Stimulated activated CD8-positive, alpha-beta memory T cell treated with anti-CD3 and anti-CD28 coated beads, Interleukin-7, amount 100 ng/mL, for 1 hour (primary cell): ENCODE measurements at places on chromosomes 7 and 10.

GRCh38 chr7:51062222-51062987 is 254.2 kb downstream of the COBL start:
- no peak for DNase-seq

- no peak for DNase-seq
These were observed 697.6 kb downstream of the PHTF2 start for GRCh38 chr7:78496096-78496630.

DNA sequence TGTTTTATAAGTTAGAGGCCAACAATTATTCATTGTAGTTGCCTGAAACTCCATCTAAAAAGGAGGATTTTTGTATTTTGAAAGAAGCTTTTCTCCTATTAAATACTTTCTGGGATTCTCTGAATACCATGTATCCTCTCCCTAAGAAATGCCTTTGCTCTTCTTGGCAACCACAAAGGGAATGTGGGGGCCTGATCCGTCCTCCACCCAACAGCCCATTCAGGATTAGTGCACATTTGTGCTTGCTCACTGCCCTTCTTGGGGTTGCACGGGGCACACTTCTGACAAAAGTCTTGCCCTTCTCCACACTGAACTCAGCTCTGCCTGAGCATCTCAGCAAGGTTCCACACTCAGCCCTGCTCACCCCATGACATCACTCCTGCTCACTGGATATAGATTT is 194.2 kb downstream of the SLC25A13 start:
- DNase-seq = no peak

DNA sequence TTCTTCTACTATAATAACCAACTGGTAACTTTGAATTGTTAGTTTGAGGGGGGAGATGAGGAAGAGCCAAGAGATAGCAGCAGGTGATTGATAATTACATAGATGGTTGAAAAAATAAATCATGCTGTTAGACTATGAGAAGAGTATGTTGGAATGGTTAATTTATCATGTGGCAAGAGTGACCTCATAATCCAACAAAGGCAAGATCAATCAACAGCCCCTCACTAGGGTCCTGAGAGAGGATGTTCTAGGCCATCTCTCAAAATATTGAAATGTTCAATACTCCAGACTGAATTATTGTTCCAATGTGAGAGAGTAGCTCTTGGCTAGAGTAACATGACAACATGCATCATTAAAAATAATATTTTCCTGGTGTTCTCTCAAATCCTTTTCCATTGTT is 67.9 kb downstream of the ADD3 start:
- DNase-seq = no peak

DNA sequence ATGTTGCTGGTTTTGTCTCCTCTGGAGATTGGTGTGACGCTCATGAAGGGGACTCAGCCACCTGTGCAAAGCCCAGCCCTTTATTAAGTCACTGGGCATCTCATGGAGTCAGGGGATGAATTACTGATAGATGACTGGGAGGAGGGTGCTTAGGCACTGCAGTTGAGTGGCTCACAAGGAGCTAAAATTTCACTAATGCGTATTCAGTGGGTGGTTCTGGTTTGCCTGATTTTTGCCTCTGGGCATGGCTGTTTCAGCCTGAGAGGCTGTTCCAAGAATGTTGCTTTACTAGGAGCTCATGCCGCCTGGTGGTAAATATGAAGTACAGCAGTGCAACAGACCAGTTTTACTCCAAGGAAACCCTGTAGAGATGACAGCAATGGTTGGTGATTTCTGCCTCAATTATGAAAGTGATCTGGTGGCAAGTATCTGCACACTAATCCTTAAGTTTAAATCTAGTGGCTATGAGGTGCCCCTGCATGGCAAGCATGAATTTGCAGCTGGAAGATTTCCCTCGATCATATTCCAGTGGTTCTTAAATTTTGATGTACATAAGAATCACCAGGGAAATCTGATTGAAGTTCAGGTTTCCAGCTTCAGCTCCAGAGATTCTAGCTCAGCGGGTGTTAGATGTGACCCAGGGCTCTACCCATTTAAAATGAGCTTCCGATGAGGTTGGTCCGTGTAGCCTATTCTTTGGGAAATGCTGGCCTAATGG is 19.9 kb downstream of the ACTA2 start:
- no peak for DNase-seq

DNA sequence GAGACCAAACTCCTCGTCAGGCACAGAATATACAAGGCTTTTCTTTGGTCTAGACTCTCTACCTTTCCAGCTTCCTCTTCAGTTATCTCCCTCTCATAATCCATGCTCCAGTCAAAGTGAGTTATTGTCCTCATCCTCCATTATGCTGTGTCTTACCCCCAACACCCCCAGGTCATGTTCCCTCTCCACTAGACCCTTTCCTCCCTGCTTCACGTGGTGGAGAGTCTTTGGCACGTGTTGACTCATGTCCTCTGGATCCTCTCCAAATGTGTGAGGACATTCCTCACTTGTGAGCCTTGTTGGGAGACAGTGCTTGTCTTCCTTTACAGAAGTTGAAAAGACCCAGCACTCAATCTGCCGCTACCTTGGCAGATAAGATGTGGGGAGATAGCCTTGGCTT is 36.0 kb upstream of the DLD start:
- no peak for DNase-seq

DNA sequence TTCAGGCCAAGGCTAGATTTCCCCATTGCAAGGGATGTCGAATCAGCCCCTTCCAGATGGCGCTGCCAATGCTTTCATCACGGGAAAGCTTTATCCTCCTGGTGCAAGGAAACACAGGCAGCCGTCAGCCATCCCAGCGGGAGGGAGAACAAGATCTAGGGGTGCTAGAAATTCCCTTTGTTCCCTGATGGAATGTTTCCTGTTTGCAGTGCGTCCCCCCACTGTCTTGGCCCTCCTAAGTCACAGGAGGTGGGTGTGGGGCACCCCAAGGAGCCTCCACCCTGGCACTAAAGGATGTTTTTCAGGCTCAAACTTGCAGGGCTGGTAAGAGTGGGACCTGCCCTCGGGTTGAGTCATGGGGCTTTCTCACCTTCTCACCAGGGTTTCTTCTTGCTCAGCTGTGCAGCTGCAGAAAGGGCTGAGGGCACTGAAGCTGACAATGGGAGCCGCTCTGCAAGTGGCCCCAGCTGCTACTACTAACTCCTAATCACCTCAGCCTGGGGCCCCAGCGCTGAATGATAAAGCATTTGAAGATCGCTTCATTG is 103.6 kb downstream of the PRPF18 start:
- DNase-seq = no peak

- DNase-seq = no peak
These were observed 232.5 kb downstream of the TNS3 start for GRCh38 chr7:47349401-47349800.

- no peak for DNase-seq
These were observed 25.1 kb downstream of the DPY19L1 start for GRCh38 chr7:35012160-35012559.

- no peak for DNase-seq
These were observed 16.6 kb downstream of the PLPP4 start for GRCh38 chr10:120473593-120473992.

GRCh38 chr10:72253578-72253977 is 20.1 kb upstream of the DDIT4 start:
- DNase-seq = no peak

- DNase-seq = no peak
These were observed 25.4 kb downstream of the TBATA start for GRCh38 chr10:70759781-70760180.

GRCh38 chr10:97553575-97554031 is 19.0 kb upstream of the ANKRD2 start:
- peak; percentile 20 for DNase-seq

GRCh38 chr10:62514079-62514693 is 140.0 kb downstream of the ZNF365 start:
- no peak for DNase-seq

- DNase-seq = no peak
These were observed 61.5 kb downstream of the TNS3 start for GRCh38 chr7:47520406-47520805.

GRCh38 chr10:129642427-129642826 is 175.4 kb downstream of the MGMT start:
- DNase-seq = no peak

DNA sequence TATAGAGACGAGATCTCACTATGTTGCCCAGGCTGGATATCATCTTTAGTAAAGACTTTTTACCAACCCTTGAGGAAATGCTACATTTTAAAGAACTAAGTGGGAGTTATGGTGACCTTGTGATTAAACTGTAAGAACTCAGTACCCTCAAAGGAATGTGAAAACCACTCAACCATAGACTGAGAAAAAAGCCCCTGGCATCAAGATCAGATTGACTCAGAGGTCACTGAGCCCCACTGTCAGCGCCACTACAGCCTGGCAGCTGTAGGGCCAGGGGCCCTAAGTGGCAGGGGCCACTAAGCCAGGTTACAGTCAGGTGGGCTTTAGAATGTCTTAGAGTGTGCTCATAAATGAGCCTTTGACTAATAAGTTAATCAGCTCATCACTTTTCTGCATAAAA is 55.9 kb downstream of the APBB1IP start:
- no peak for DNase-seq

- DNase-seq = no peak
These were observed 17.0 kb downstream of the CPA4 start for GRCh38 chr7:130309986-130310385.

- DNase-seq = no peak
These were observed 1.9 kb upstream of the MACC1 start for GRCh38 chr7:20219062-20219445.

GRCh38 chr7:138935465-138936011 is 45.7 kb downstream of the KIAA1549 start:
- no peak for DNase-seq

DNA sequence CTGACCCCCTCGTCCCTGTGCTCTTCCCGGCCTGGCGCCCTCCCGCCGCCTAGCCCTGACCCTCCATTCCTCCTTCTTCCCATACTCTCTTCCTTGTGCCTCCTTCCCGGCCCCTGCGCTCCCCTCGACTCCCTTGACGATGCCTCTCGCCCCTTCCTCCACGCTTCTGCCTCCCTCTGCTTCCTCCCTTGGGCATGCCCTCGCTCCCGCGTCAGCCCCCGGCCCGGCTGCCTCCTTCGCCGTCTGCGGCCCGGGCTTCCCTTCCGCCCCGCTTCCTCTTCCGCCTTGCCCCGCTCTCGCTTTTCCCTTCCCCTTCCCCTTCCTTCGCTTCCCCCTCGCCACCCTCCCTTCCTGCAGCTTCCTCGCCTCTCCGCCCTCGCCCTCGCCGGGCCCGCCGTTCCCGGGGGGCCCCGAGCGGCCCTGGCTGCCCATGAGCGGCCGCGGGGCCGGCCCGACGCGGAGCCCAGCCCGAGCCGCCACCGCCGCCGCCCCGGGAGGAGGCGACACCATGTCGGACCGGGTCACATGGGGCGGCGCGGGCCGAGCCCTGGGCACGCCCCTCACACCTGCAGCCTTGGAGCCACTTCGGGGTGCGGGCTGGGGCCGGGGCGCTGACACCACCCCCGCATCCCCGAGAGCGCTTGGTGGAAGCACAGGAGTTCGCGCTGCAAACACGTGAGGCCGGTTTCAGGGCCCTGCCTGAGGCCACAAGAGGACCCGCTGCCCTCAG is at the start of gene FBXW4:
TSS of gene FBXW4 (minus strand) at position 497 of the 730 bp plus-strand sequence. CDS start at position 432, 65 bp downstream.
- peak; percentile 37 for DNase-seq

DNA sequence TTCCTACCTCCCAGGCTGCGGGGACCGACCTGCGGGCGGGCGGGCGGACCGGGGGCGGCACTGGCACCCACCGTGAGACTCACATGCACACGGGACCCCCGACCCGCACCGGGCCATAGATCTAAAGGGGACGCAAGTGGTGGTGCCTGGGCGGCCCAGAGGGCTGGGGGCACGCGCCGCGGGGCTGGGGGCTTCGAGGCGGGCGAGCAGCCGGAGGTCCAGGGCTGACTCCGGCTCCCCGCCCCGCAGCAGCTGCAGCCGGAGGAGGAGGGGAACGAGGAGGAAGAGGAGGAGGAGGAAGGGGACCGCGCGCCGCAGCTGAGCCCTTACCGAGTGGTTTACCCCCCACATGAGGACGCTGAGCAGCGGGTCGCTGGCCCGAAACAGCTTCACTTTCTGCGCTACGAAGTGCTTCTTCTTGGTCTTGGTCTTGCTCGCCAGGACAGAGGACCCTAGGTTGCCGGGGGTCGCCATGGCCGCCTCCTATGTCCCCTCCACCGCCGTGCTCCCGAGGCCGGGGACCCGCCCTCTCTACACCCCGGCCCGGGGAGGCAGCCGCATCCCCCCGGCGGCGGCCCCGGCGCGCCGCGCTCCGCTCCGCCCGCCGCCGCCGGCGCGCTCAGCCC is 412 bp downstream of the PIP4K2A start:
- DNase-seq = peak; percentile 19

- DNase-seq = no peak
These were observed 4.4 kb upstream of the RAPGEF5 start for GRCh38 chr7:22361320-22361719.

- DNase-seq = no peak
These were observed 47.9 kb downstream of the PTPRN2 start for GRCh38 chr7:158539711-158540146.

DNA sequence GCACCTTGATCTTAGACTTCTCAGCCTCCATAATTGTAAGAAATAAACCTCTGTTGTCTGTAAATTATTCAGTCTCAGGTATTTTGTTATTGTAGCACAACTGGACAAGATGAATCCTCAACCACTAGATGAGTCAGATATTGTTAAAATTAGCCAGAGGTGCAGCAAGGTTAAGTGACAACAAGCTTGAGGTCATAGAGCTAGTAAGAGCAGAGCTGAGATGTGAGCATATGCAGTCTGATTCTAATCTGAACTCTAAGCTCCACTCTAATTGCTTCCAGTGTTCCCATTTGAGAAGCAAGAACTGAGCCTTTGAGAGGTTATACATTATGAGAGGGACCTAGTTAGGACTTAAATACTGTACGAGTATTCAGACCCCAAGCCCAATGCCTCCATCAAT is 93.1 kb downstream of the FZD1 start:
- DNase-seq = no peak

DNA sequence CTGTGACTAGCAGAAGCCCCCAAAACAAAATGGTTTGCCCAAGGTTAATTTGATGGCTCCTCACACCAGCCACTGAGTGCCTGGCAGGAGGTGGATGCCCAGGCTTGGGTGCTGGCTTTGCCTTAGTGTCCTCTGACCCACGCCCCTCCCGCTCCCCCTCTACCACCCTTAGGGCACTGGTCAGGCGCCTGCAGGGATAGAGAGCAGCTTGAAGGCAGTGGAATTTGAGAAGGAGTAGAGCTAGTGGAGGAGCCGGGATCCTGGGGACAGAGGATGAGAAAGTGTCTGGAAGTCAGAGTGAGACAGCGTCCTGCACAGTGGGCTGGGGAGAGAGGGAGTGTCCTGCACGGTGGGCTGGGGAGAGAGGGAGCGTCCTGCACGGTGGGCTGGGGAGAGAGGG is 139.4 kb downstream of the DNAJB6 start:
- no peak for DNase-seq

- DNase-seq = no peak
These were observed 11.4 kb upstream of the CSGALNACT2 start for GRCh38 chr10:43126759-43127424.

- no peak for DNase-seq
These were observed 28.6 kb downstream of the OGDH start for GRCh38 chr7:44634839-44635591.
